LHCN-M2 (cell line): ENCODE measurements at places on chromosomes 4 and X. TPM values are rescaled to one million over a fixed set of nuclear protein-coding genes. Genes with fewer than 3 reads are reported as not detected.

GRCh38 chrX:21799767-21800166, 39.6 kb upstream of the MBTPS2 start:
- DNase-seq: no peak

GRCh38 chr4:185437809-185438208, 12.0 kb upstream of the UFSP2 start:
- no peak for DNase-seq

DNA sequence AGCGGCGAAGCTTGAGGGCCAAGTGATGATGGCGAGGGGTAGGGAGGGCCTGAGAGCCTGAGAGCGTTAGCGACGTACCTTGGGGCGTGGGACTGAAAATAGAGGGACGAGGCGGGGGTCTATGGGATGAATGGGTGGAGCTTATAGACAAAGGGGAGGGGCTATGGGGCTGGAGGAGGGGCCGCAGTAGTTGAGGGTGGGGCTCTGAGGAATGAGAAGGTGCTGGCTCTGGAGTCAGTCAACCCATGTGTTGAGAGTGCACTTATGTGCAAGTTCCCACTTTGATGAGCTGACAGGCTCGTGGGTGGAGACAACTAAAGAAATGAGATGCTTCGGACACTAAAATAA, 488 bp downstream of the TBC1D25 start:
- DNase-seq: peak; percentile 23

- no peak for DNase-seq
Measured at GRCh38 chrX:2781698-2782097, 29.9 kb downstream of the XG start.

- no peak for DNase-seq
Measured at GRCh38 chr4:36037127-36037526, 207.2 kb downstream of the ARAP2 start.

DNA sequence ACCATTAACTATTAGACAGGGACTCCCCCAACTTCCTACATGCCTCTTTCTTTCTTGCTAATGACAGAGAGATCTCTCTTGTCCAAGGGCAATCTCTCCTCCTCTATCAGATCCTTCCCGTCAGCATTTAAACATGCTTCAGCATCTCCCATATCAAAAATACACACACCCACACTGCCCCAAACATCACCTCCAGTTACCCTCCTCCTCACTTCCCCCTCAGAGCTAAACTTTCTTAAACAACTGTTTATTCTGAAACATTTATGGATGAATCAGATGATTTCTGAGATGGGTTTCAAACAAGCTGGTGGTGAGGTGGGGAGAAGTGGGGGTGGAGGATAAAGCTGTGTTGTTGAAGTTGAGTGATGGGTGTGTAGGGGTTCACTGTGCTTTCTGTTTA, 23.5 kb downstream of the USP46 start:
- no peak for DNase-seq

DNA sequence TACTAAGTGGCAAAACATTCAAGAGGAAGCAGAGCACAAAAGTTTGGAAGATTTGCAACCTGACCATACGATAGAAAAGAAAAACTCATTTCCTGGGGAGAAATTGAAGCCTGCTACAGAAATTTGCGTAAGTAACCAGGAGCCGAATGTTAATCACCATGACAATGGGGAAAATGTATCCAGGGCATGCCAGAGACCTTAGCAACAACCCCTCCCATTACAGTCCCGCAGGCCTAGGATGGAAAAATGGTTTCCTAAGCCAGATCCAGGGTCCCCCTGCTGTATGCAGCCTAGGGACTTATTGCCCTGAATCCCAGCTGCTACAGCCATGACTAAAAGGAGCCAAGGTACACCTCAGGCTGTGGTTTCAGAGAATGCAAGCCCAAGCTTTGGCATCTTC, 472.2 kb upstream of the KLHL4 start:
- no peak for DNase-seq

DNA sequence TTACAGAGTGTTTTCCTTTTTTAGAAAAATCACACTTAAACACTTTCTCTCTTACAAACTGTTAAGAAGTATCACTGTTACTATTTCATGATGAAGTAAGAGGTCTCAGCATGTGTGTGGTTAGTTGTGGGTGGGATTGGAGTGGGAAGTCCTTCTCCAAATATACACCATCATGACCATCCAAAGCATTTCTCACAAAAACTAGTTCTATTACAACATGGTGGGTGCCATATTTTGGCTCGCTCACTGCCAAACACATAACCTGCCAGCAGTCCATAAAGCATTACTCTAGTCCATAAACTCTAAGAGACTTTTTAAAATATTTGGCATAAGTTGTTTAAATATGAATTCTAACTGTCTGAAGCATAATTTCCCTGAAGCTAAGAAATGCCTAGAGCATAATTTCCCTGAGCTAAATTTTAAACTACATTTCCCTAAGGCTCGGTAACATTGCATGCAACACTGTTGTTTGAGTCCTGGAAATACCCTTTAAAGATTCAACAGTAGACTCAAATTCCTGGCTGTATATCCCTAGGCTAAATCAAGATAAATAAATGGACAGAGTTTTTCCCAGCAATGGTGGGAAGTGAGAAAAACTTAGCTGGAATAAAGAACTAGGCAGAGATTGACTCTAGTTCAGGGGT, 415.0 kb upstream of the INTU start:
- DNase-seq: no peak

Gene SYN1
- 0.17 and 0.51 TPM in 2 replicates for total RNA-seq

Gene ARMCX4
- total RNA-seq: 0.92 and 1.2 TPM in 2 replicates
